ENCODE measurements at places on chromosomes 3 and 15. TPM values are rescaled to one million over a fixed set of nuclear protein-coding genes. Genes with fewer than 3 reads are reported as not detected.

KCNH8 gene
- total RNA-seq: not detected

AP4E1 gene
- 18.6 TPM for total RNA-seq

PTPN23 gene
- 32.4 TPM for total RNA-seq

GOLGA8S gene
- total RNA-seq: 0.60 TPM

LMAN1L gene
- total RNA-seq: not detected

CGNL1 gene
- total RNA-seq: 20.0 TPM

DGKG gene
- total RNA-seq: 18.2 TPM

RNF168 gene
- 24.6 TPM for total RNA-seq

COPG1 gene
- total RNA-seq: 139 TPM

FAM219B gene
- total RNA-seq: 81.0 TPM

CAPN3 gene
- 11.8 TPM for total RNA-seq

SLC12A1 gene
- total RNA-seq: not detected

- DNase-seq: no peak
These were observed 209.6 kb upstream of the MCTP2 start for GRCh38 chr15:94021621-94022320.

DNA sequence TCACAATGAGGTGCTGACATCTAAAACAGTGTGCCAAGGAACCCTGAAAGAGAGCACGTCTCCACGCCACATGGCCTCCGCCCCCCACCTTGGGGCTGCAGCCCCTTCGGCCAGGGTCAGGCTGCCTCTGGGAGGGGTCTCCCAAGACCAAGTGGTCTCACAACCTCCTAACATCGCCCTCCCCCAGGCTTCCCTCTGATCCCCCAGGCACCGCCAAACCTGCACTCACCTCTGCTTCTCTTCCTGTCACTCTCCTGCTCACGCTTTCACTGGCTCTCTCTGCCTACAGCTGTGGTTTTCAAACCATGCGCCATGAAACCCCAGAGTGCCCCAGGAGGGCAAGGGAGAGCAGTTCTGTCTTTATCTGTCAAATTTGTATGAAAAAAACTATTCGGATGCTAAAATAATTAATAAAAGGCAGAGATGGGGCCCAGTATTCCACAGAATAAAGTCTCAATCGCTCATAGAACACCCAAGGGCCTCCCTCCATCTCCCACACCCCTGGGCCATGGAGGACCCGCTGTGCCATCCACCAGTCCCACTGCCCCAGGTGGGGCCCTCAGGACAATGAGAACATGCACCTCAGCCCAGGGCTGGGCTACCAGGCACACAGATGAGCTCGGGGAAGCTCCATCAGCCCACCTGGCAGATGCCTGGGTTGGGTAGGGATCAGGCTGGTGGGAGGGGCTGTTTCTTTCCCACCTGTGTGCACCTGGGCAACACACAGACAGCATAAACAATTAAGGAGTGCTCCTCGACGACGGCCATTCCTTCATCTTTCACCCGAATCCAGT, 21.5 kb downstream of the CYFIP1 start:
- peak; percentile 50 for DNase-seq

DNA sequence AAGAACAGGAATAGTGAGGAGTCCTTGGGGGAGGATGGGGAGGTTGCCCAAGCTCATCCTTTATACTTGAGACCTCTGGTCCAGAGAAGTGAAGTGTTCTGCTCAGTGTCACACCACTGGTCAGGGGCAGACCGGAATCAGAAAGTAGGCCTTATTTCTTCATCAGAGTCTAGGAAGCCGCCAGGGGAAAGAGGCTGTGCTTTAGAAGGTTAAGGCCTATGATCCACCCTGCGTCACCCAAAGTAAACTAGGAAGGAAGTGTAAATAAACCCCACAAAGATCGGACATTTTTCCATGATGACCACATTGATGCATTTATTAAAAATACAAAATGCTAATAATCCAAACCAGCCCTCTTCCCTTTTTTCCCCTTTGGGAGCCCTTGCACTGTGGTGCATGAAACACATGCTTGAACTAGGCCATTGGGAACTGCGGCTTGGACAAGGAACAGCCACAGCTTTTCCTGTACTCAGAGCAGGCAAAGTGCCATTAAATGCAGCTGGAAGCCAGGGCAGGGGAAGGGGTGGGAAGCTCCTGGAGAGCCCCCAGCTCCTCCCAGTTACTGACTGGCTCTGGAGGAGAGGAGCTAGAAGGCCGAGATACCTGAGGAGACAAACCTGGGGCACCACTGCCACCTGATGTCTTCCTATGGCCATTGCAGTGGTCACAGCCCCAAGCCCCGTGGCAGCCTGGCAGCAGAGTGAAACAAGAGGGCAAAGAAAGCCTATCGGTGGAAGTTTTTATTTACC, 37.0 kb downstream of the CDC25A start:
- peak; percentile 89 for DNase-seq

- DNase-seq: no peak
These were observed 551.5 kb downstream of the FOXP1 start for GRCh38 chr3:71031914-71032521.

DNA sequence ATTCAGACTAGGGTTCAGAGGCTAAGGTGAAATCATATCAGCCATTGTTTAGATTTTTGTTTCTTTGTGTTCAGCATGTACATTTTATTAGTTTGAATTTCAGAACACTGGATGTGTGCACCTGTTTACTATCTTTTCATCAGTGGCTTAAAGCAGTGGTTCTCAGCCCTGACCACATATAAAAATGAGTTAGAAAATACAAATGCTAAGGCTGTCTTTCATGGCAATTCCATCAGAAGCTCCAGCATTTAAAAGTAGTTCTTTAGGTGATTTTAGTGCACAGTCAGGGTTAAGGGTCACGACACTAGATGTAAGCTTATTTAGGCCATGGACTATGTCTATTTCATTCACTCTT, 213.5 kb downstream of the NECTIN3 start:
- DNase-seq: no peak

GRCh38 chr3:29486096-29486495, 205.2 kb downstream of the RBMS3 start:
- no peak for DNase-seq

- no peak for DNase-seq
These were observed 109.6 kb upstream of the CTDSPL start for GRCh38 chr3:37751967-37752648.

GRCh38 chr15:58066042-58066867, 744 bp upstream of the ALDH1A2 start:
- peak; percentile 89 for DNase-seq

GRCh38 chr3:196072313-196072712, 9.6 kb downstream of the TFRC start:
- no peak for DNase-seq

DNA sequence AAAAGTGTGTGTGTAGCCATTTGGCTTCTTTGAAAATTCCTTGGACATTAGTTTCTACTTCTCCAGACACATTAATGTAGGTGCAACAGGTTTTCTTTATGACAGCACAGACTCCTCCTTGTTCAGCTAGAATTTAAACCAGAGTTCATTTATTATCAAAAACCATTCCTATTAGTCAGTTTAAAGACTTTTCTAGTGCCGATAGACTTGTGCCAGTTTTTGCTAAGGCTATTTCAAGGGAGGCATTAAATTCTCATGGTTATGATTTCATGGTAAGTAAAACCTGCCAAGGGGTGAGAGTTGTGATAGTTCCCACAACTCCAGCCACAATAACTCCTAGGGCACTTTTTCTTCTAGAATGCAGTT, 20.6 kb upstream of the SENP7 start:
- DNase-seq: no peak

- DNase-seq: no peak
These were observed 93.0 kb downstream of the FHIT start for GRCh38 chr3:61158216-61158615.

- peak; percentile 91 for DNase-seq
These were observed 49.4 kb downstream of the ITGB5 start for GRCh38 chr3:124837730-124838186.

GRCh38 chr15:60086681-60087429, 82.7 kb downstream of the FOXB1 start:
- DNase-seq: no peak

DNA sequence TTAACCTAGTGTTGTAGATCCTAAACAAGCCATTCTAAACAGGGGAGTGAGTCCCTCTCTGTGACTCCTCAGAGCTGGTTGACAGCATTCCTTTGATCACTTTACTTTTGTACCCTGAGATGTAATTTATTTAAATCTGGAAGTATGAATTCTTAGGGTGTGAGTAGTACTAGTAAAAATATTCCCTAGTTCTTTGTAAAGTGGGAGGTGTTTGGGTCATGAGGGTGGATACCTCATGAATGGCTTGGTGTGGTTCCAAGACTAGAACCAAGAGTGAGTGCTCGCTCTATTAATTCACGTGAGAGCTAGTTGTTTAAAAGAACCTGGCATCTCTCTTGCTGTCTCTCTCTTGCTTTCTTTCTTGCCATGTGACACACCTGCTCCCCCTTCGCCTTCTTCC, 223.7 kb downstream of the SQOR start:
- DNase-seq: no peak

DNA sequence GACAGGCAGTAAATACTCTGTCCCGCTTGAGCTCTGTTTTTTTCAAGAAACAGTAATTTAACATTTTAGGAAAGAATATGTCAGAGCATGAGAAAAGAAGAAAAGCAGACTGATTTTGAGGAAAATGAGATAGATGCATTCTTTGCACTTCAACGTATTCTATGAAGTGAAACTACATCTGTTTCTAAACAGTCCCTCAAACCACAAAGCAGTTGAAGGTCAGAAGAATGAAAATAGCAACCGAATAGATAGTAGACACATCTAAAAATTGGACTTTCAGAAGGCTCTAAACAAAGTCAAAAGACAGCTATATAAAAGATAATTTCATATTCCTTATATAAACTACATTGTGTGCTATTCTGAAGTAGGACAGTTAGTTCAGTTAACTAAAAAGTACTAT, 172.6 kb upstream of the LRRC3B start:
- no peak for DNase-seq

- DNase-seq: no peak
These were observed 49.7 kb downstream of the SRGAP3 start for GRCh38 chr3:9199775-9200174.

- DNase-seq: no peak
These were observed 2.1 kb downstream of the DBR1 start for GRCh38 chr3:138172625-138173024.

GRCh38 chr3:100005665-100006393, 108.5 kb downstream of the FILIP1L start:
- DNase-seq: no peak

DNA sequence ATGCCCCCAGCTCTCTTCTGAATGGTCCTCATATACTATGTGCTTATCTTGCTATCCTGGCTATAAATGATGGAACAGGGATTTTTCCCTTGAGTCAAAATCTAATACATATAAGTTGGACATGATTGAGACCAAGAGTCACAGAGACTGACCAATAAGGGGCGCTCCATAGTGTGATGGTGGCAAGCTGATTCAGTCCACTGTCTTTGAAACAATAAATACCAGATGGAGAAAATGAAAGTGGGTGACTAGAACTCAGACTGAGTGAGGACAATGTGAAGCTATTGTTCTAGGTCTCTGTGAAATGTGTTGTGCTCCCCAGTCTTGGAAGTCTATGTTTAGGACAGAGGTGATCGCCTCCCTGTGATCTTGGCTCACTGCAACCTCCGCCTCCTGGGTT, 10.6 kb upstream of the FSTL1 start:
- DNase-seq: no peak

DNA sequence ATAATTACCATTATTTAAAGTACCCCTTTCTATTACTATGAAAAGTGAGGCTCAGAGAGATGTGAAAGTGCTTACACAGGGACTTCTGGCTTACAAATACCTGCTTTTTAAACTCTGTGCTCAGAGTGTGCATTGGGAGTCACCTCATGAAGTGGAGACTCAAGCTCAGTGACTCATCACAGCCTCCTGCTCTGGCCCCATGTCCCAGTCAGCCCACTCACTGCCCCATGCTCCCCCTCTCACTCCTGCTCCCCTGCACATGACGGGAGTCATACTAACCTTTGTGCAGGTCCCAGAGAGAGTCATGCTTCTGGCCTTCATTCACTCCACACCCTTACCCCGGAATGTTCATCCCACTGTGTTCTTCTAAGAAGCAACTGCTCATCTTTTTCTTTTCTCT, 20.2 kb downstream of the CCR1 start:
- DNase-seq: no peak
